H4 (cell line): ENCODE measurements at places on chromosomes 7 and 10.

DNA sequence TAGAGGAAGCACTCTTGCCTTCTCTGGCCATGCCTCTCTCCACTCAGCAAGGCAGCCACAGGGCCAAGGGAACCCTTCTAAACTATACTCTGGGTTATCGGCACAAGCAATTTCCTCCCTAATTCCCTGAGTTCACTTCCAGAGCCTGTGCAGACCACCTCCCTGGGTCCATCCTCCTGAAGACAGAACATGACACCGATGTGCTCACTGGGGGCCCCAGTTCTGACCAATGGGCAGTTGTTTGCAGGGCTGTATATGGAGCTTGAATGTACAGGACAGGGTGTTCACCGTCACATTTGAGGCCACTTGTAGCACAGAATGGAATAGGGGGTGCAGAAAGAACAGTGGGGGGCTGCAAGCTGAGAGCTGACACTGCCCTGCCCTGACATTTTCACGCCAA, 77.7 kb downstream of the TFEC start:
- no peak for DNase-seq

DNA sequence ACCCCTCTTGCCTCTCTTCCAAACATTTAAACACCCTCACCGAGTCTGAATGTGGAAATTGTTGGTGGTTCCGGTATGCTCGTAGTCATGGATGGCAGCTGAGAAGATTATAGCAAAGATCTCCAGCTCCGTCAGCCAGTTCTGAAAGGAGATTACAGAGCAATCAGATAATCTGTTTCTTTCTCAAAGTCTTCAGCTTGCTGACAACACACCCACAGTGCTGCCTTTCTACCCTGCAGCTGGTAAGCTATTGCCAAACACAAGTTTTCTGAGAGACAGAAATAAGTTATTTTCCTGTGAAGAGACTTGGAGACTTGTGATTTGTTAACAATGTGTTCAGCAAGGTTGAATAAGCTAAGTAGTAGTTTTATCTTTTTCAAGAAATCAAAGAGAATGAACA, 163.6 kb downstream of the PPP1R17 start:
- DNase-seq: no peak

DNA sequence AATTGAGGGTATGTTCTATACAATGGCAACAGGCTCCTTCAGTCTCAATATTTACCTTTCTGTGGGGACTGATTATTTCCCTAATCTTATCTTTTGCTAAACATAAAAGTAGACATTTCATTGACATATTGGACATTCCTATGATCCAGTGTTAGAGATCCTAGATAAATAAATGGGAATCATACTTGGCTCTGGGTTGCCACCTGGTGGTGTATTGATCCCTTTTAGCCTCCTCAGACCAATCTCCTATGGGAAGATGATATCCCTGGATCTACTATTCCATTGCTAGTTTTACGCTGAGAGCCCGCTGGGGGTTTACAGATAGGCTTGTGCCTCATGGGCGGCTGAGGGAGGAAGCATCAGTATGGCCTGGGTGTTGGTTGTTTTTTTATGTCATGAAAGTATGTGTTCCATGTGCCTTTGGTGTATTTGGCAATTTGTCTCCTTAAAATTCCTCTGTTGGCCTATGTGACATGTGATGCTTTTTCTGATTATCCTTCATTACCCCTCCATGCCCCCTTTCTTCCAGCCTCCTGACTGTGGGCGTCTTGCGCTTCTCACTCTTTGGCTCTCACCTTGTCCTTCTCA, 18.8 kb downstream of the CELF2 start:
- DNase-seq: peak; percentile 30

DNA sequence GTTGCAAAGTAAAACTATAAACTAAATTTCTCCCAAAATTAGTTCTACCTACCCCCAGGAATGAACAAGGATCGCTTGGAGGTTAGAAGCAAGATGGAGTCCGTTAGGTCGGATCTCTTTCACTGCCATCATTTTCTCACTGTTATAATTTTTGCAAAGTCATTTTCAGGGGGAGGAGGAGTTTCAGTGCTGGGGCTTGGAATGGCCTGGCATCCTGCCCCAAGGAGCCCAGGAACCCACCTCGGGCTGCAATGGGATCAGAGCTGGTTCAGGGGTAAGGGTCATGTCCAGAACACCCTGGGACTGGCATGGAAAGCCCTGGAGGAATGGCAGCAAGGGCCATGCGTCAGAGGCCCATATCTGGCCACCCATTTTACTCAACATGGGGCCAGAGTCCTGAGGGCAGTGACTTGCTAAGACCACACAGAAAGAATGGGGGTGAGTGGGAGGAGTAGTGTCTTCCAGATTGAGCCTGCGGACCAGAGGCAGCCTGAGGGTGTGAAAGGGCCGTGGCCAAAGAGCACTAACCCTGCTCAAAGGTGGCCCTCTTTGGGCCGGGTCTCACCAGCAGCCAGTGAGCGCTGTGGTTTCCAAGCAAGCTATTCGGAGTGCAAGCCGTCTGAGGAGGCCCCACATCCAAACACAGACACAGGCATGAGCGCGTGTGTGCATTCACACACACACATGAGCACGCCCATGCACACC, 31.8 kb downstream of the GPRIN2 start:
- peak; percentile 92 for DNase-seq
